ENCODE measurements at places on chromosomes 3 and 15.

GRCh38 chr3:100306695-100307094, 27.9 kb upstream of the NIT2 start:
- DNase-seq: no peak

- no peak for DNase-seq
Measured at GRCh38 chr3:42696356-42697288, 6.0 kb downstream of the HHATL start.

DNA sequence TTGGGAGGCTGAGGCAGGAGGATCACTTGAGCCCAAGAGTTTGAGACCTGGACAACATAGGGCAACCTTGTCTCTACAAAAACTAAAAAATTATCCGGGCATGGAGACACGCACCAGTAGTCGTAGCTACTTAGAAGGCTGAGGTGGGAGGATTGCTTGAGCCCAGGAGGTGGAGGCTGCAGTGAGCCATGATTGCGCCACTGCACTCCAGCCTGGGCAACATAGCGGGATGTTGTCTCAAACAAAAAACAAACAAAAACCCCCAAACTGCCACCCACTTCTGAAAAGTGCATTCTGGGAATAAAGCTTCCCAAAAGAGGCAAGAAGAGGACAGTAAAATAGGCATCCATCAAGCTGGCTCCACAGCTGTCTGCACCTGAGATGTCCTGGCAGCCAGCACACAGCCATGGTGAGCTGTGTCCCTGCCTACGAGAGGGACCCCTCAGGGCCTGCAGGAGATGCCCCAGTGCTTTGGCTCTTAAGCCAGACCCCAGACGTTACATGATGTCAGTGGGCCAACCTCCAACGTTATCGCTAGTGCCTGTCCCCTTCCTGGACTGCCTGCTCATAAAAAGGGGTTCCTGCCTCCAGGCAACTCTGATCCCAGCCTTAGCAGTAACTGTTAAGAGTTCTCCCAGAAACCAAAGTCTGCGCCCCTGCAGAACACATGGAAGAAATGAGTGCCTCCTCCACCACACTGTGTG, 101.1 kb downstream of the LRIG1 start:
- DNase-seq: no peak

GRCh38 chr15:72888211-72888610, 104.7 kb upstream of the ADPGK start:
- no peak for DNase-seq

DNA sequence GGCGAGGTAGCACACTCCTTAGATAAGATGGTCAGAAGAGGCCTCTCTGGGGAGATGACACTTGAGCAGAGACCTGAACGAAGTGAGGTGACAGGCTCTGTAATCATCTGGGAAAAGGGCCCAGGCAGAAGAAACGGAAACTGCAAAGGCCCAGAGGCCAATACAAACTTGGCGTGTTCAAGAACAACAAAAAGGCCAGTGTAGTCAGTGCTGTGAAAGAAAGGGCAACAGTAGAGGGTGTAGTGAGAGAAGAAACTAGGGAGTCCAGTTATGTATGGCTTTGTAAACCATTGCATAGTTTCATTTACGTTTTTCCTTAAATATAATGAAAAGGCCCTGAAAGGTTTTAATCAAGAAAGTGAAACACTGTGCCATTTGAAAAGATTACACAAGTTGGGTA, 31.8 kb downstream of the PLD1 start:
- DNase-seq: no peak

GRCh38 chr3:64382153-64382552, 156.9 kb upstream of the PRICKLE2 start:
- DNase-seq: no peak

- no peak for DNase-seq
Measured at GRCh38 chr3:174337227-174337626, 521.9 kb upstream of the NAALADL2 start.

- DNase-seq: no peak
Measured at GRCh38 chr3:58585994-58586393, 8.8 kb upstream of the FAM107A start.

GRCh38 chr3:125434582-125435011, 59.5 kb upstream of the ZNF148 start:
- DNase-seq: no peak

DNA sequence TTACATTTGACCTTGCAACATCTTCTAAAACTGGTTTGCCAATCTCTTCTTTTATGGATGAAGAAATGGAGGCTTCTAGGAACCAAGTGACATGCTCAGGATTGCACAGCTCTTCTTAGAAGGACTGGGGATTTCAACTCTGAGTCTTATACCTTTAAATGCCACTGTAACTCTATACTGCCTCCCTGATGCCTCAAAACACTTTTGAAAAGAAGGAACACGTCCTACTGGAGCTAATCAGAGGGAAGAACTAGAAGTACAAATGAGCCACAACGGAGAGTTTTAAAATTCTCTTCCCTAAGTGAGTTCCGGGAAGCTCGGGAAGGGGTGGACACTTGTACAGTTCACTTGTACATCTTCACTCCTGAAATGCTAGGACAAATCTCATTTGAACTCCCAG, 949 bp upstream of the MITF start:
- DNase-seq: no peak

GRCh38 chr3:4693620-4694019, 200.5 kb downstream of the ITPR1 start:
- DNase-seq: no peak

DNA sequence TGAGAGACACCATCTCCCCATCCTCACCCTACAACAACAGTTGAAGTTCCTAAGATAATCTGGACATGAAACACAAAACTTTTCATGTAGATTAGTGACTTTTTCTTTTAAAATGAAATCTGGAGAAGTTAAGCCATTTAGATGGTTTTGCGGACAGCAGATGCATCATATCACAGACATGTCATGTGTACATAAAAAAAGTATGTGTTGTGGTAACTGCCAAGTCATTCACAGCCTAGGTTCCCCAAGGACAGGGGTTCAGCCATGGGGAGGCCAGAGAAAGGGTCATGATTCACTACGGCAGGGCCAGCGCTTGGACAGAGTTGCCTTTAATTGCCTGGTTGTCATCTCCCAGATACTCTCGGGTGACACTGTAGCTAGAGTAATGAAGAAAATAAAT, 163.2 kb downstream of the PDZRN3 start:
- DNase-seq: no peak

DNA sequence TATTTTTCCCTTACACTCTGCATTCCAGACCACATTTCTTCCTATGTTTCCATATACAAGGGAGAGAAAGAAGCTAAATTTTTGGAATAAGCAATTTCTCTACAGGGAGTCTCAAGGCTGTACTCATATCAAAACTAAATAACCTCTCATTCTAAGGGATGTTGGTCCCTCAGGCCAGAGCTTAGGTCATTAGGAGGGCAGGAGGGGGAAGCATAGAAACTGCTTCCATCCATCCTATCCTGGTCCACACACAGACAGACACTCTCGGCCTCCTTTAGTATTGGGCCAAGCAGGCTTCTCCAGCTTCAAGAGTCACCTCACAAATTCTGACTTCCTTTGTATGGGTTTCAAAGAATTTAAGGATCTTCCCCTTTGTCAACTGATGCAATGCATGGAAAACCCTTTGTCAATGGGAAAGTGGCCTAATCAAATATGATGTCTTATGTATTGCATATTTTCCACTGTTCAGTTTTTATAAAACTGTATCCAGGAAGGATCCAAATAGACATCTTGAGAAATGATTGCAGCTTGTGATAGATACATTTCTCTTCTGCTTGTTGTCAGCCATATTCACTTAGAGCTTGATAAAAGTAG, 140.7 kb upstream of the RARB start:
- DNase-seq: no peak

- DNase-seq: no peak
Measured at GRCh38 chr3:105806359-105806758, 62.5 kb downstream of the CBLB start.

DNA sequence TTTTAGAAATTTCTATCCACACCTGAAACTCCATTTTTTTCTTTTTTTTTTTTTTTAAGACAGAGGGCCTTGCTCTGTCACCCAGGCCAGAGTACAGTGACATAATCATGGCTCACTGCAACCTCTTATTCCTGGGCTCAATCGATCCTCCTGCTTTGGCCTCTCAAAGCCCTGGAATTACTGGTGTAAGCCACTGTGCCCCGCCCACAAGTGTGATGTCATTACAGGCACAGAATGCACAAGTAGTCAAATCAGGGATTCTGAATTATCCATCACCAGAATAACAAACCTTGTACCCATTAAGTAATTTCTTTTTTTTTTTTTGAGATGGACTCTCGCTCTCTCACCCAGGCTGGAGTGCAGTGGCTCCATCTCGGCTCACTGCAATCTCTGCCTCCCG, 1.9 kb downstream of the UQCRC1 start:
- no peak for DNase-seq

- no peak for DNase-seq
Measured at GRCh38 chr3:43699864-43700263, 9.1 kb downstream of the ABHD5 start.

DNA sequence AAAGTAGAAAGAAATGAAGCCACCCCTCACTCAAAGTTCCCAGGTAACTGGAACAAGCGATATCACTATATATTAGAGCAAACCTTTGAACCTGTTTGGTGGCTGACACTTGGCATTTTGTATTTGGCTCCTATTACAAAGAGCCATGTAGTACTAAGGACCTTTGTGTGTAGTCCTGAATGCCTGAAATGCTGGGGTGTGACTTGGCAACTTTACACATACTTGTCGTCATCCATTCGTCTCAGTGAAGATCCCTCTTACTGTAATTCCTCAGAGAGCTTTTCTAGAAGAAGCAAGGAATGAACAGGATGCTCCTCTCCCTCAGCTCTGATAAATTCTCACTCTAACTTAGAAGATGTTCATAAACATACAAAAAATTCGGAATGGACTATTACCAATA, 216.1 kb upstream of the CDIN1 start:
- no peak for DNase-seq

- no peak for DNase-seq
Measured at GRCh38 chr3:189360291-189360690, 188.5 kb downstream of the TPRG1 start.

DNA sequence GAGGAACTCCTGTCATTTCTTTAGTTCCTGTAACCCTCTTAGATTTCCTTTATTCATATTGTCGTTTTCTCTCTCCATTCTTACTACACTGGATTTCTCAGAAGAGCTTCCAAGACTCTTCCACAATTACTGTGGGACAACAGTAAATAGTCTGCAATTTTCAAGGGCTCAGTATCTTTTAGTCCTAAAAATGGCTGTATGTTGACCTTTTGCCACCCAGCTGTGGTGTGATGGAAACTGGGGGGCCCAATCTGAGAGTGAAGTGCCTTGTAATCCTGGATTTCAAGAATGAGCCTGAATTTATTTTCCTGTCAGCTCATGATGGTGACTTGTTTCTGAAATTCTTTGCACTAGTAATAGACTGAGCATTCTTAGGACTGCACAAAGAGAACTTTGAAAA, 277.6 kb upstream of the RASGRP1 start:
- DNase-seq: no peak

- no peak for DNase-seq
Measured at GRCh38 chr3:74673326-74673725, 58.9 kb upstream of the CNTN3 start.

GRCh38 chr3:69970827-69971226, 28.7 kb upstream of the SAMMSON start:
- no peak for DNase-seq

- DNase-seq: no peak
Measured at GRCh38 chr3:12968541-12968940, 104.7 kb downstream of the IQSEC1 start.

GRCh38 chr3:119338754-119339153, 44.6 kb downstream of the ARHGAP31 start:
- no peak for DNase-seq

DNA sequence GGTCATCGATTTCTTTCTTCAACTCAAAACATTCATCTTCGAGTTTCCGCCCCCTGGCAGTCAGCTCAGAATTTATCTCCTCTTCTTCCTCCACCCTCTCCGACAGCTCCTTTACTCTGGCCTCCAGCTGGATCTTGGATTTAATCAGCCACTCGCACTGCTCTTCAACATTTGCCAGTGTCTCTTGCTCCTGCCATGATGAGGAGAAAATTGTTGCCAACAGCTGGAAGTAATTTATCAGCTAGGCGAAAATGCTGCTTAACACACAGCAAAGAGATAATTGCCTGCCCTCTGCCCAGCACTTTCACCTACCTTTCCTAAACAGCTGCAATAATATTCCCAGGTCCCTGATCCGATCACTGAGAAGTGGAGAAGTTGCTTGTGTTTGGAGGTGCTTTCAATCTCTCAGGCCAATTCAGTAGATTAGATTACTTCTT, 69.3 kb downstream of the MYH15 start:
- DNase-seq: no peak

GRCh38 chr3:157755233-157755632, 252.0 kb upstream of the VEPH1 start:
- no peak for DNase-seq

DNA sequence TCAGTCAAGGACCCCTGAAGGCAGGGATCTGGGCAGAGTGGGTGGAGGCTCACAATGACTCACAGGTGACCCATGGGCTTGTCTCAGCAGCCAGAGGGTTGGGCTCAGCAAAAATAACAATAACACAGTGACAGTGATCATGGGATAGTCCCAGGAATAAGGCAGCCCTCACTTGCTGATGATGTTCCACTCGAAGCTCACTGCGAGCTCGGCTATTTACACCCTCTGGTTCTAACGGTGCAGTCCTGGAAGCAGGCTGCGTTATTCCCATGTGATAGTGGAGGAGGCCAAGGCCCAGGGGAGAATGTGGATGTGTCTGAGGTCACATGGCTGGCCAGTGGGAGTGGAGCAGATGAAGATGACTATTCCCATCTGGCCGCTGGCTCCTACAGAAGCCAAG, 16.2 kb downstream of the CCDC33 start:
- DNase-seq: no peak

- no peak for DNase-seq
Measured at GRCh38 chr15:77371850-77372563, 47.9 kb downstream of the PEAK1 start.

GRCh38 chr15:37995461-37996347, 61.3 kb downstream of the TMCO5A start:
- DNase-seq: peak; percentile 14

- DNase-seq: no peak
Measured at GRCh38 chr15:98958918-98959639, 48.5 kb downstream of the PGPEP1L start.

- DNase-seq: no peak
Measured at GRCh38 chr3:42841332-42841731, 32.1 kb downstream of the ACKR2 start.

- DNase-seq: no peak
Measured at GRCh38 chr3:129046732-129047552, 13.6 kb upstream of the GP9 start.

GRCh38 chr15:77625376-77625775, 7.3 kb downstream of the LINGO1 start:
- DNase-seq: no peak

DNA sequence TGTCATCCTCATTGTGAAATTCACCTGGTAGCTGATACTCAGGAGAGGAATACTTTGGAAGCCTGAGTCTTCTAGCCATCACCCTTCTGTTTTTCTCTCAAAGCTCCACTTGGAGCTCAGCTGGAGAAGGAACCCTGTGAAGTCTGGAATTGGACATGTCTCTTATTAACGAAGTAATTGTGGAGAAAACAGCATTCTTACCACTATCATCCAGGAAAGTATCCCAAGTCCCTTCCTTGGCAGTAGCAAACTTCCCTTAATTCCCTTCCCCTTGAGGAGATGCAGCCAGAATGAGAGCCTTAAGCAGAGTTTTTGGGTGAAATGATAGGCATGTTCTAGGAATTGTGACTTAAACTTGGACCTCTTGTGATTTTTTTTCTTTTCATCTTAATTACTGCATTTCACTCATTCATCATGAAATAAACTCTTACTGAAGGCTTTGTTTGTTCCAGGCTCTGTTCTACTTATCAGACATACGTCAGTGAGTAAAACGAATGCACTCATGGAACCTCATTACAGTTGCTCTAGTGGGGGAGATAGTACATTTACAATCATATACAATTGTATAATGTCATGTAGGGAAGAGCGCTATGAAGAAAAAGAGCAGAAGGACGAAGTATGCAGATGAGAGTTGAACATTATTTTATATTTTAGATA, 30.5 kb upstream of the TCF12 start:
- no peak for DNase-seq
